A549 treated with Mapracorat at 1 μM for 4 hours (cell line): ENCODE measurements at places on chromosomes 1 and 21. TPM values are rescaled to one million over a fixed set of nuclear protein-coding genes. Genes with fewer than 3 reads are reported as not detected.

The SPRR2F gene
- total RNA-seq = not detected in 5 replicates

The C1orf56 gene
- 5.7 to 8.6 TPM (median 6.6 TPM) in 5 replicates for total RNA-seq

The PAX7 gene
- 0.57 to 1.1 TPM (median 0.74 TPM) in 5 replicates for total RNA-seq

The SERPINC1 gene
- not detected in 5 replicates for total RNA-seq

The FNDC5 gene
- total RNA-seq = 0.17 to 0.80 TPM (median 0.30 TPM) in 5 replicates

The DCST1 gene
- not detected in 5 replicates for total RNA-seq

The SLFNL1 gene
- total RNA-seq = 0.04 TPM in 1 of 5 replicates, not detected in the others

The PRDM2 gene
- 7.4 to 10.0 TPM (median 8.9 TPM) in 5 replicates for total RNA-seq

The BMP8A gene
- 0.18 to 0.22 TPM in 2 of 5 replicates, not detected in the others for total RNA-seq

The DNALI1 gene
- 0.06 to 0.26 TPM (median 0.18 TPM) in 4 of 5 replicates, not detected in the other for total RNA-seq

The ADARB1 gene
- total RNA-seq = 6.2 to 10.7 TPM (median 6.8 TPM) in 5 replicates

The LDLRAD1 gene
- total RNA-seq = not detected in 5 replicates

The DNAI4 gene
- 0.51 to 2.7 TPM (median 0.70 TPM) in 5 replicates for total RNA-seq

The NBPF4 gene
- 0.12 to 0.16 TPM (median 0.14 TPM) in 4 of 5 replicates, not detected in the other for total RNA-seq

The TEX38 gene
- not detected in 5 replicates for total RNA-seq

The NBPF3 gene
- 5.4 to 7.2 TPM (median 6.1 TPM) in 5 replicates for total RNA-seq

The RAB3B gene
- total RNA-seq = 5.3 to 9.0 TPM (median 6.0 TPM) in 5 replicates

The TRNP1 gene
- total RNA-seq = 182 to 277 TPM (median 266 TPM) in 5 replicates

The FTCD gene
- not detected in 5 replicates for total RNA-seq

The TMEM50B gene
- total RNA-seq = 9.6 to 11.1 TPM (median 9.7 TPM) in 5 replicates

The ATAD3C gene
- not detected in 5 replicates for total RNA-seq
